ENCODE measurements at places on chromosomes 12 and 14.

- DNase-seq: no peak
Observed at GRCh38 chr14:85587151-85587711, 57.3 kb downstream of the FLRT2 start.

- DNase-seq: no peak
Observed at GRCh38 chr14:101367421-101368261, 193.7 kb upstream of the DIO3 start.

GRCh38 chr14:104970231-104971068, 7.7 kb downstream of the AHNAK2 start:
- DNase-seq: no peak

DNA sequence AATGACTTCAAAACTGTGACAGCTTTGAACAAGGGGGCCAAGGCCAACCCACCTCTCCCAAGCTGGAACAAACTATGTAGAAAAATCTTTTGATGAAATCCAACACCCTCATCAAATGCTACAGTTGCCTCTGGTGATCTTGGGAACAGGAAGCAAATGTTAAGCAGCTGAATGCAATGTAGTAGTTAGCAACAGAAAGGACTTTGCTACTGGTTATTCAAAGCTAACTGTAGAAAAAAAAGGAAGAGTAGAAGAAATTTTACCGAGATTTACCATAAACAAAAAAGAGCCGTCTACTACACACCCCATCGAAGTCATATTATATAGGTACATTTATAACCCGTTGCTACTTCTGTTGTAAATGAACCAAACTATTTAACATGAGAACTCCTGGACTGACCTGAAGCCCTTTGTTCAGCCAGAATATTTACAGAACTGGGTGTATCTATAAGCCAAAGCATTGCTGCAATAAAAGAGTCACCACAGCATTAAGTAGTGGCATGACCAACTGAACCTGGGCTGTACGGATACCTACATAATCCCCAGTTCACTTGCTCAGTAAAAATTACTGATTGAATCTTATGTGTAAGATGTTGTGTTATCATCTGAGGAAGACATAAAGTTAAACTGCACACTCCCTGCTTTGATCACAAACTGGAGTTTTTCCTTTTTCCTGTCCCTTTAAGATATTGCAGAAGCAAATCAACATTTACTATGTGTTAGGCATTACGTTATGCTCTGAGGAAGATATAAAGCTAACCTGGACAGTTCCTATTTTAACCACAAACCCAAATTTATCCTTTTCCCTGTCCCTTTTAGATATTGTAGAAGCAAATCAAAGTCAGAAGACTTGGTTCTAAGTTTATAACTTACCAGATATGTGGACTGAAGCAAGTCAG, 25.1 kb downstream of the SYNJ2BP start:
- DNase-seq: no peak

DNA sequence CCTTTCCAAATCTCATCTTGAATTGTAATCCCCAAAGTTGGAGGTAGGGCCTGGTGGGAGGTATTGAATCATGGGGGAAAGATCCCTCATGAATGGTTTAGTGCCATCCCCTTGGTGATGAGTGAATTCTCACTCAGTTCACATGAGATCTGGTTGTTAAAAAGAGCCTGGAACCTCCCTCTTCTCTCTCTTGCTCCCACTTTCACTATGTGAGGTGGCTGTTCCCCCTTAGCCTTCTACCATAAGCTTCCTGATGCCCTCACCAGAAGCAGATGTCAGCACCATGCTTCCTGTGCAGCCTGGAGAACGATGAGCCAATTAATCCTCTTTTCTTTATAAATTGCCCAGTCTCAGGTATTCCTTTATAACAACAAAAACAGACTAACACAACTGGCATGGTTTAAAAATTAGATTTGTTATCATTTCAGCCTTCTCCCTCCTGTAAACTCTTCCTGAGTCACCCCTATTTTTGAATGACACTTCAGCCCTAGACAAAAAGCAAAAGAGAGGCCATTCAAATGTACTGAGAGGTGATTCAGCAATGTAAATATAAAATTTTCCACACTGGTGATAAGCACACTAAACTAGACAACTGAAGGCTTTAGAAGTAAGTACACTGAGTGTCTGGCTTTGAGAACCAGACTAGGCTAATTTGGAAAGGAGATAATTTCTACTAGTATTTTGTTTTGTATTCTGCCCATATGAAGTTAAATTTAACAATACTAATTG, 212.1 kb upstream of the ABCD2 start:
- no peak for DNase-seq

DNA sequence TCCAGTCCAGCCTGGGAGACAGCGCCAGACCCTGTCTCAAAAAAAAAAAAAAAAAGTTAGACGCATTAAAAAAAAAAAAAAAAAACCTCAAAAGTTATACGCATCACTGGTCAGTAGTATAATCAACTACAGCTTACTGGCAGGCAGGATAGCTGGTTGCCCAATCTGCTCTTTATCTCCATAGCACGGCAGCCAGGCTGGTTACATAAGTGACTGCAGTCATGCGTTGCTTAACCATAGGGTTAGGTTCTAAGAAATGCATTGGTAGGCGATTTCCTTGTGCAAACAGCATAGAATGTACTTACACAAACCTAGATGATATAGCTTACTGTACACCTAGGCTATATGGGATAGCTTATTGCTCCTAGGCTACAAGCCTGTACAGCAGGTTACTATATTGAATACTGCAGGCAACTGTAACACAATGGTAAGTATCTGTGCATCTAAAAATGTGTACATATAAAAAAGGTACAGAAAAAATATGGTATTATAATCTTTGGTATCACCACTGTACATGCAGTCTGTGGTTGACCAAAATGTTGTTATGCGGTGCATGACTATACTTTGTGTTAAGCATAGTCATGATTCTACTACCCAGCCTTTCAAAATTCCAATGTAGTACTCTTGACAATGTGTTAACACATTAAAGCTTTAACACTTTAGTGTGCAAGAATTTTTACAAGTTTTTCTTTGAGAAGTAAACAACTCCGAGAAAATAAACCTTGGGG, 8.1 kb downstream of the L2HGDH start:
- DNase-seq: no peak

GRCh38 chr12:63420206-63420644, 248.1 kb downstream of the DPY19L2 start:
- no peak for DNase-seq

GRCh38 chr14:54470701-54471100, 18.1 kb downstream of the GMFB start:
- DNase-seq: no peak

DNA sequence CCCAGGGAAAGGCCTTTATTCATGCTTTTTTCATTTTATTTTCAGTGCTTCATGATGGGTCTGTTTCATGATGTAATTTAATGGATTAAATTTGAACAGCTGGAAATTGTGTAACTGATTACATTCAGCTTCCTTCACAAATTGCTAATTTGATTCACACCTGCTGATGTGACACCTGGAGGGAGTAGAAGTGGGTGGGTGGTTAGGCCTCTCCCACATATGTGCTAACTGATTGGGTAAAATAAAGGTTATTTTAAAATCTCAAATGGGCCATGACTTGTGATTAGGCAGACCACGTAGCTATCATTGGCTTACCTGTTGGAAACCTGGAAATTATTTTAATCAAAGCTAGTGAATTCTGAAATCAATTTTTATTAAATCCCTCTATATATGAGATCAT, 142.1 kb downstream of the GXYLT1 start:
- DNase-seq: no peak

GRCh38 chr14:60760209-60760608, 25.6 kb downstream of the MNAT1 start:
- no peak for DNase-seq

- DNase-seq: no peak
Observed at GRCh38 chr12:48788854-48789775, at the start of gene ADCY6. Gene ADCY6, minus strand, starts transcription at chr12:48789089. Its CDS starts 5,655 bp downstream, at chr12:48783434.

GRCh38 chr14:65434216-65434850, 21.8 kb downstream of the FUT8 start:
- DNase-seq: no peak

GRCh38 chr14:68331426-68331825, 461.4 kb downstream of the ZFP36L1 start:
- DNase-seq: no peak

DNA sequence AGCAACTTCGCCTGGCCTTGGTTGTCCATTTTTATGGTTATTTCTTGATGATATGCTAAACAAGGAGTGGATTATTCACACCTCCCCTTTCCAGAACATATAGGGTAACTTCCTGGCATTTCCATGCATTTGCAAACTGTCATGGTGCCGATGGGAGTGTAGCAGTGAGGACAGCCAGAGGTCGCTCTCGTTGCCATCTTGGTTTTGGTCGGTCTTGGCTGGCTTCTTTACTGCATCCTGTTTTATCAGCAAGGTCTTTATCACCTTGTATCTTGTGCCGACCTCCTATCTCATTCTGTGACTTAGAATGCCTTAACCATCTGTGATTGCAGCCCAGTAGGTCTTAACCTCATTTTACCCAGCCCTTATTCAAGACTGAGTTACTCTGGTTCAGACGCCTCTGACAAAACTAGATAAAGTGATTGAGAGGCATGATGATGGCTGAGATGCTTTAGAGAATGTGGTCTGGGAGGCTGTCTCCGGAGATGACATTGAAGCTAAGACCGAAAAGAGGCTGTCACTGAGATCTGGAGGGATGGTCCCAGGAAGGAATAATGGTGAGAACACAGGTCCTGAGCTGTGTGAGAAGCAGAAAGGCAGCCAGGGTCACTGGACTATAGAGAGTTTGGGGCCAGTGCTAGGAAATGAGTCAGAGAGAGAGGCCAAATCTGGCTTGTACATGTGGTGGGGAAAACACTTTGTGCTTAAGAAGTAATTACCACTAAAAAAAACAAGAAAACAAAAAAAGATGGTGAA, 2.9 kb downstream of the GLT1D1 start:
- no peak for DNase-seq

DNA sequence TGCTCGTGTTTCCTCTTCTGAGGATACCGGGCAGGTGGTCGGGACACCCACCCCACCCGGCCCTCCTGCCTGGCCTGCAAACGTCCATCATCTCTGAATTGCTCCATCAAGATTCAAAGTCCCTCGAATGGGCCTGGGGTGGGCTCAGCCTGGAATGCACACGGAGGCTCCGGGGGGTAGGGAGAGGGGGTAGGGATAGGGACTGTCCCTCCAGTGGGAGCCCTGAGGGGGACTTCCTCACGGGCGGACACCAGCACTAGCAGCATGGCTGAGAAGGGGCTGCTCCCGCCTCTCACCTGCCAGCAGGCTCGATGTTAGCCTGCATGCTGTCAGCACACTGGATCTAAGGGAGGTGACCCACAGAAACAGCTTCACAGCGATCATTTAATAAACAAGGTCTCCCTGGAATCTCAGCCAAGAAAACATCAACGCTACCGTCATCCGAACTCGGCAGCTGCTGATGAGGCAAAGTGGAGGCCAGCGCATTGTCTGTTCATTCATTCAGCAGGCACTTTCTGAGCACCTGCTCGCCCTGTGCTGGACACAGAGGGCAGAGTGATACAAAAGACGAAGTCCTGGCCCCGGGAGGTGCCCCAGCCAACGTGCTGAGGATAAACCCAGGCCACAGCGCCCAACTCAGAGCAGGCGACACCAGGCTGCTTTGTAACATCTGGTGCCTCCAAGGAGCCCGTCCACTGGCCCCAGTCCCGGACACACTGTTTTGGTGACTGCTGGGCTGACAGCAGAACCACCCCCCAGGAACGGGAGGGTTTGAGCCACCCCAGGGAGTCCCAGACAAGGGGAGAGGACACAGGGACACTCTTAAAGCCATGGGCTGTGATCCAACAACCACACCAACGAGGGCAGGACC, 6.3 kb downstream of the TMEM179 start:
- DNase-seq: no peak

DNA sequence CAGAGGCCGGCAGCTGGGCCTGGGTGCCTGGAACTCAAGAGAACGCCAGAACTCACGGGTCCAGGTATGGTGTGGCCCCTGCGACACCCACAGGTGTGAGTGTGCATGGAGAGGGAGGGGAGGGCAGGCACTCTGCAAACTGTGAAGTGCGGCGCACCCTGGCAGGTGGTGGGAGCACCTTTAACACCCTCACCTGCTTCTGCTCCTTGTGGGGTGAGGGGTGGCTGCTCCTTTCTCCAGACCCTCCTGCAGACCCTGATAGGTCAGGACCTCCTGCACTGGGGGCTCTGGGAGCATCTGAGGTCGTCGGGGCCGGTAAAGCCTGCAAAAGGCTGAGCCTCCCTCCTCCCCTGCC, 324.7 kb upstream of the SFSWAP start:
- no peak for DNase-seq

DNA sequence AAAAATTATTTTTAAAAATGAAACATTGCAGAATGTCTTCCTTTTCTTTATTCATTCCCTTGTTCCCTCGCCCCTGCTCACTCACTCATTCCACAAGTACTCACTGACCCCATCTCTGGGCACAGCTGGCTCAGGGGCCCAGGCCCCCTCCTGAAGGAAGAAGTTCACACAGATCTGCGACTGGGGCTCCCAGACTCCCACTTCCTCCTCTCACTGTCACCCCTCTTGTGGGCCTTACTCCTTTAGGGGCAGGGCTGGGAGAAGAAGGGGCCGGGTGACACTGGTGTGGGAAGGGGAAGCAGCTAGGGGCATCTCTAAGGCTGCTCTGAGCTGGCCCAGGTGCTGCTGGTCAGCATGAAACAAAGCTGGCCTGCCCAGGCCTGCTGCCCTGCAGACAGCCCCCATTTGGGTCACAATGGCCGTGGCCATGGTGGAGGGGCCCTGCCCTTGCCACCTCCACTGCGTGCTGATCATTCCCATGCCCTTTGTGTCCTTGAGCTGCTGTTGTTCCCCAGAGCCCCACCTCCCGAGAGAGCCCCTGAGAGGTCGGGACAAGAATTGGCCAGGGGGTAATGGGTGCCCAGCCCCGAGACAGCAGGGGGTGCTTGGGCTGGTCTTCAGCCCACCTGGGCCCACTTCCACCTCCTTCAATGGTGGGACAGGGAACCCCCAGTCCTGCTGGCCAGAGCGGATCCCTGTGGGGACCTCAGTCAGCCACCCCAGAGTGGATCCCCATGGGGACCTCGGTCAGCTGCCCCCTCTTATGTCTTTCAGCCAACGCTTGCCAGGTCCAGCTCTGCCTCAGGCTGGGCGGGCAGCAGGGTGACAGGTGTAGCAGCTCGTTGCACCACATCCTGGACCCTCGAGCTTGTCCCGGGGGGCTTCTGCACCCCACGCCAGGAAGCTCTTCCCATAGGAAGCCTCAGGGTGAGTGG, 212.4 kb upstream of the C14orf180 start:
- no peak for DNase-seq

- DNase-seq: peak; percentile 61
Observed at GRCh38 chr14:50000380-50001150, 107.7 kb downstream of the ARF6 start.

Measured in activated T-cell treated with anti-CD3 and anti-CD28 coated beads for 4 hours (primary cell).